ENCODE measurements at places on chromosomes 13 and 19.

DNA sequence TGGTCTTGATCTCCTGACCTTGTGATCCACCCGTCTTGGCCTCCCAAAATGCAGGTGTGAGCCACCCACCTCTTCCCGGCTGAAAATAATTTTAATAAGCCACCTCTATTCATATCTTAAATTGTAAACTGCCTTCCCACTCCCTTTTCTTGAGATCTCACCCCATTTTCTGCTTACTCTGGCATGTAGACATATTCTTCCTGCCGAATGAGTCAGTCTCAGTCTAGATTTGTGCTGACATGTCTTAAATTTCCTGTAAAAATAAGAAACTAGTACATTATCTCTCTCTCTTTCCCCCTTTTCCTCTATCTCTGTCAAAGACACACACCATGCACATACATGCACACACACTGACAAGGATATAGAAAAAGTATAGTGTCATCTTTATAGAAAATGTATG is 60.9 kb downstream of the THSD1 start:
- no peaks in the 10 kb centered on the region for H3K36me3 ChIP-seq
- no peak overlapping the region for H3K4me3 ChIP-seq
- no peaks in the 10 kb centered on the region for H3K4me1 ChIP-seq
- no peaks in the 10 kb centered on the region for H3K27me3 ChIP-seq

DNA sequence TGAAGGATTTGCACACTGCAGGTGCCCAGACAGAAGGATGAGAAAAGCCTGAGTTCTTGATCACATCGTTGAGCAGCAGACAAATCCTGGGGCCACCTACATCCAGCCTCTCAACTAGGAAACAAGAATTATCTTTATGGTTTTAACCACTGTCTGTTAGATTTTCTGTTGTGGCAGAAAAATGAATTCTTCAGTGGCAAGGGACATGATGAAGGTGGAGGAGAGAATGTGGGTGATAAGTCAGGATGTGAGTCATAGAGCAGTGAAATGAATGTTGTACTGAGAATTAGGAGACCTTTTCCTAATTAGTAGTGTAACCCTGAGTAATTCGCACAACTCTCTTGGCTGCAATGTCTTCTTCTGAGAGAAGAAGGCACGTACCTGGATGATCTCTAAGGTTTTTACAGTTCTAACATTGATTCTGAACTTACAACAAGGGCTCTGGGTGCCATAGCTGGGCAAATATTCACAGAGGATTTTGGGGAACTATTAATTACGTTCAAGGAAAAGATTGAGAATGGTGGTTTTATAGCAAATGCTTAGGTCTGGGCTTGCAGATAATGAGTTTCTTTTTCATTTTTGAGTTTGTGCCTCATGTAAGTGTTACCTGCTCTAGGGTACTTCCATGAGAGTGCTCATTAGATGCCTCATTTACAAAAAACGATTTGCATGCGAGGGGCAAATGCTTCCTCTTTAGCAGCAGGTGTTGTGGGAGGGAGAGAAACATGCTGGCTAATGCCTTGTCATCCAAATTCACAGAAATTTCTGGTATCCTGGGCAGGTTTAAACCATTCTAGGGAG is 111.0 kb upstream of the KL start:
- no peak overlapping the region for H3K4me3 ChIP-seq
- no peaks in the 10 kb centered on the region for H3K36me3 ChIP-seq
- no peak overlapping the region for H3K27ac ChIP-seq
- no peaks in the 10 kb centered on the region for H3K4me1 ChIP-seq

- H3K27ac ChIP-seq, result no peak overlapping the region
- H3K36me3 ChIP-seq, result no peaks in the 10 kb centered on the region
- no peaks in the 10 kb centered on the region for H3K4me1 ChIP-seq
- no peak overlapping the region for H3K4me3 ChIP-seq
These were observed 574.4 kb upstream of the SLC10A2 start for GRCh38 chr13:103640606-103641005.

GRCh38 chr19:4504297-4504701 is 14.0 kb downstream of the PLIN4 start:
- no peak overlapping the region for H3K4me3 ChIP-seq
- H3K27ac ChIP-seq, result no peak overlapping the region
- no peaks in the 10 kb centered on the region for H3K27me3 ChIP-seq
- H3K36me3 ChIP-seq, result peaks cover 15% of the 10 kb centered on the region
- DNase-seq, result no peak

DNA sequence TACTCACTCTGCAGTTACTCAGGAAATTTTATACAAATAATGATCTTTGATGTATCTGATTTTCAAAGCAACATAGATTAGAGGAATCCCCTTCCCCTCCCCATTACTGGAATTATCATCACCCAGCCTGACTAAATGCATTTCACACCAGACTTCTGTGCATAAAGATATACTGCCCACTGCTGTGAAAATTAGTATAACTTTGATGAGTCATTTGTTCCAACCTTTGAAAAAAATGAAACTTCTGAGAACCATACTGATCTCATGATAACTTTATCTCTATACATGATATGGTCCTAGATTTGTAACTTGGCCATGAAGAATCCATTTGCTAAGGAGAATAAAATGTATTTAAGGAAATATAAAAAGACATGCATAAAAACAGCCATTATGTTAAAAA is 63.9 kb downstream of the GPC6 start:
- no peaks in the 10 kb centered on the region for H3K4me1 ChIP-seq
- no peak for DNase-seq
- no peak overlapping the region for H3K27ac ChIP-seq
- H3K36me3 ChIP-seq, result no peaks in the 10 kb centered on the region
- no peaks in the 10 kb centered on the region for H3K27me3 ChIP-seq

DNA sequence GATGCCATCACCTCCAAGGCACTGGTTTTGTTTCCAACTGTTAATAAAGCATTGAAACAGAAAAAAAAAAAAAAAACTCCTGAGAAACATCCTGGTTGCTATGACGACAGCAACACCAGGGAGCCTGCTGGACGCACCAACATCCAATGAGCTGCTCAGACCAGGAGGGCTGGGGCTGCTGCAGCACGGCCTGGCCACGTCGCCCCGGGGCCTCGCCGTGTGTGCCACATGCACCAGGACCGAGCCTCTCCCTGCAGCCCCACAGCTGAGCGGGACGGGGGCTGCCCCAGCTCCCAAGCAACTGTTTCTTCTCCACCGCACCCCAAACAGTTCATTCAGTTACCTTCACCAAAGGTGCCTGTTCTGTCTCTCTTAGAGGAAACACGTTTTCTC is 54.5 kb downstream of the RASA3 start:
- H3K27me3 ChIP-seq, result no peaks in the 10 kb centered on the region
- peaks cover 88% of the 10 kb centered on the region for H3K36me3 ChIP-seq

- H3K4me3 ChIP-seq, result no peak overlapping the region
- peaks cover 13% of the 10 kb centered on the region for H3K4me1 ChIP-seq
- DNase-seq, result no peak
- no peak overlapping the region for H3K27ac ChIP-seq
- H3K36me3 ChIP-seq, result peaks cover 26% of the 10 kb centered on the region
- H3K27me3 ChIP-seq, result no peaks in the 10 kb centered on the region
These were observed 2.0 kb downstream of the COLGALT1 start for GRCh38 chr19:17557466-17557865.

GRCh38 chr13:20174656-20175405 is 14.0 kb upstream of the GJA3 start:
- no peaks in the 10 kb centered on the region for H3K36me3 ChIP-seq
- H3K4me1 ChIP-seq, result no peaks in the 10 kb centered on the region
- no peak overlapping the region for H3K27ac ChIP-seq
- no peak overlapping the region for H3K4me3 ChIP-seq

DNA sequence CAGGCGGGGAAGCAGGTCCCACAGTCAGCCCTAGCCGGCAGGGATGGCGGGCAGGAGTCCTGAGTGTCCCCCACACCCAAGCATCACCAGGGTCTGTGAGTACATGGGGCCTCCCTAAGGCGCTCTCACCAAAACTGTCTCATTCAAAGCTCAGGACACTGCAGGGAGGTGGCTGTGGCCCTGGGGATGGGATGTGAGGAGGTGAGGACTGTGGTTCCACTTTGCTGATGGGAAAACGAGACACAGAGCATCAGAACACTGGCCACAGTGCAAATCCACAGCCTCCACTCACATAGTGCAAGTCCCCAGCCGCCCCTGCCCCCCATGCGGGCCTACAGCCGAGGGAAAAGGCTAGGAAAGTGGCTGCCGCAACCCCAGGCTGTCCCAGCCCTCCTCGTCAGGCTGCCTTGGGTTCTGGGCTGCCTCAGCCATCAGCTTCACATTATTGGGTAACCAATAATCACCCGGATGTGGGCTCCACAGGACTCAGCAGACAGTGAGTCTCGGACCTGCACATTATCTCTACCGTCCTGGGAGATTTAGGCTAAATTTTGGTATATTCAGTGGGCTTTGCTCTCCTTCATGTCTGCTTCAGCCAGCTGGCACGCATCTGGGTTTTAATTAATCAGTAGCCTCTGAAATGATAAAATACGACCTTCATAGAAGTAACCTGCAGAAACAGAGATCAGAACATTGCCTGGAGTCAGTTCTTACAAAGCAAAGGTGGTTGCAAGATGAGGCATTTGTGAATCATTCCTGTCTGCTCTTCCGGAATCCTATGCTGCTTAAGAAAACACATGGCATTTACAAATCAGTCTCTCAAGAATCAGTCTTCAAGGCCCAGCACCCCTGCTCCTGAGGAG is 77.0 kb downstream of the SOX1 start:
- H3K4me1 ChIP-seq, result no peaks in the 10 kb centered on the region
- H3K4me3 ChIP-seq, result no peak overlapping the region
- H3K27me3 ChIP-seq, result no peaks in the 10 kb centered on the region
- H3K36me3 ChIP-seq, result no peaks in the 10 kb centered on the region
- DNase-seq, result no peak

DNA sequence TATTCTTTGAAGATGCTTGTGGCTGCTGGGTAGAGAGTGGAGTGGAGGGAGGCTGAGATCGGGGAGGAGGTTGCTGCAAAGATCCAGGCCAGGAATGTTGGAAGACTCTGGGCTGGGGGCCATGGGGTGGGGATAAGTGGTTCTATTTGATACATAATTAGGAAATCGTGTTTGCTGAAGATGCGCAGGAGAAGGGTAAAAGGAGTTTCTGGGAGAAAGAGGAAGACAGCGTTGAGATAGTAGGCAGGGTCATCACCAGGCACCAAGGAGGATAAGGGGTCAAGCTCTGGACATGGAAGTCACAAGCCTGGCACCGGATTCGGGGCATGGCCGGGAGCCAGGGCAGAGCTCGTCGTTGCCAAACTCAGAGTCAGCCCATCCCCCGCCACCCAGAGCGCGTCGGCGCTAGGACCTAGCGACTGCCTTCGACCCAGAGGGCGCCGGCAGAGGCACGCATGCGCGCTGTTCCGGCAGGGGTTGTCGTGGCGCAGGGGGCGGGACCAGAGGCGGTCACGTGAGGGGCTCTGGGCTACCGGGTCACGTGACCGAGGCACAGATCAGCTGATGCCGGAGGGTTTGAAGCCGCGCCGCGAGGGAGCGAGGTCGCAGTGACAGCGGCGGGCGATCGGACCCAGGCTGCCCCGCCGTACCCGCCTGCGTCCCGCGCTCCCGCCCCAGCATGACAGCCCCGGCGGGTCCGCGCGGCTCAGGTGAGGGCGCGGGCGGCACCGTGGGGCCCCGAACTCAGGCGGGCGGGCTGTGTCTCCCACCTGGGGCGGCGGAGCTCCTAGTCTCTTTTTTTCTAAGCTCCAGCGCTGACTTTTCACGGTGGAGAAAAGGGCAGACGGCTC is at the start of gene MCOLN1:
MCOLN1 (plus strand) TSS at position 553 of the 851 bp plus-strand sequence; CDS start at position 680, 127 bp downstream.
- H3K27me3 ChIP-seq, result no peaks in the 10 kb centered on the region
- peak within 1 kb of the TSS; percentile 68 for H3K4me3 ChIP-seq
- peak; percentile 98 for DNase-seq
- H3K4me1 ChIP-seq, result peaks cover 8% of the 10 kb centered on the region

DNA sequence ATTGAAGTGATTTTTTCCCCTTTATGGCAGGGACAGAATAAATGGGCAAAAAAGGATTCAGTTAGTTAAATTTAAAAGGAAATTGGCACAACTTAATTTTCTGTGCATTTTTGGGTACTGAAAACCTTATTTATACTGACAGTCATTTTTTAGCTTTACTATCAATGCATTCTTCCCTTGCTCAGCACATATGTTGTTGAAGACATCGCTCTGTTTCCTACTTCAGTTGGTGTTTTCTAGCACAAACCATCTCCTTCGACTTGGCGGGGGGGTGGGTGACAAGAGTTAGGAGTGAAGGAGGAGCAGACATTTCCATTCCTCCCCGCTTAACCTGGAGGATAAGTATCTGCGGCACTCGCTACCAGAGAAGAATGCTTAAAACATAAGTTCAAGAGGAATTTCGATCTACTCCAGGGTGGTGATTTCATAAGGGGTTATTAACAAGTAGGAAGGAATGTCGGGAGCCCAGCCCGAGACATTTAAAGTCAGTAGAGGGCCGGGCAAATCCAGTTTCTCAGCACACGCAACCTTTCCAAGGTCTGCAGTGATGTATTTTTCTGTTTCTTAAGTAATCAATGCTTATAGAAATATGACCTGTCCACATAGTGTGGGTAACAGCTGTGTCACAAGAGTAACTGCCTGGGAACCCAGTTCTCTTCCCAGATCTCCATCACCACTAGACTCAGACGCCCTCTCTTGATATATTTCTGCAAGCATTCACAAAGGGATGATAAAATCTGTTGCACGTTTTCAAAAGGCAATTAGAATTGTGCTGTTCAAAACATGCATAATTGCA is 525.8 kb downstream of the MYO16 start:
- no peak overlapping the region for H3K4me3 ChIP-seq
- H3K27me3 ChIP-seq, result no peaks in the 10 kb centered on the region
- DNase-seq, result no peak
- no peaks in the 10 kb centered on the region for H3K4me1 ChIP-seq
- no peaks in the 10 kb centered on the region for H3K36me3 ChIP-seq

GRCh38 chr19:17872251-17873001 is 681 bp downstream of the SLC5A5 start:
- peak overlapping the region; percentile 56 for H3K4me3 ChIP-seq
- peak overlapping the region; percentile 53 for H3K27ac ChIP-seq
- DNase-seq, result peak; percentile 18
- H3K36me3 ChIP-seq, result no peaks in the 10 kb centered on the region
- H3K27me3 ChIP-seq, result no peaks in the 10 kb centered on the region
- peaks cover 22% of the 10 kb centered on the region for H3K4me1 ChIP-seq

- no peak overlapping the region for H3K4me3 ChIP-seq
- no peak for DNase-seq
- peaks cover 3% of the 10 kb centered on the region for H3K27me3 ChIP-seq
- H3K27ac ChIP-seq, result no peak overlapping the region
- H3K36me3 ChIP-seq, result no peaks in the 10 kb centered on the region
- H3K4me1 ChIP-seq, result no peaks in the 10 kb centered on the region
These were observed 271.4 kb downstream of the NALCN start for GRCh38 chr13:101144808-101145419.

GRCh38 chr19:35757231-35757748 is 461 bp upstream of the HSPB6 start:
- no peaks in the 10 kb centered on the region for H3K27me3 ChIP-seq
- peaks cover 23% of the 10 kb centered on the region for H3K36me3 ChIP-seq
- no peak for DNase-seq
- peak overlapping the region; percentile 37 for H3K4me3 ChIP-seq

Measured in effector memory CD4-positive, alpha-beta T cell (primary cell).